ENCODE measurements at places on chromosomes 5 and 9. TPM values are rescaled to one million over a fixed set of nuclear protein-coding genes. Genes with fewer than 3 reads are reported as not detected.

The CCL21 gene
- total RNA-seq = not detected

The IL5 gene
- 2.1 TPM for total RNA-seq

The SCGB3A2 gene
- total RNA-seq = not detected

The CAMK2A gene
- not detected for total RNA-seq

The PCDHA9 gene
- not detected for total RNA-seq

The HAVCR2 gene
- total RNA-seq = 19.7 TPM

The RORB gene
- total RNA-seq = 0.14 TPM

The DMRT3 gene
- not detected for total RNA-seq

The LHX6 gene
- 0.29 TPM for total RNA-seq

The BARHL1 gene
- not detected for total RNA-seq

The PROB1 gene
- total RNA-seq = 3.1 TPM

The PHF24 gene
- 1.1 TPM for total RNA-seq

The IL4 gene
- total RNA-seq = 1.5 TPM

- DNase-seq = no peak
Observed at GRCh38 chr5:175290379-175290778, 153.6 kb downstream of the DRD1 start.

DNA sequence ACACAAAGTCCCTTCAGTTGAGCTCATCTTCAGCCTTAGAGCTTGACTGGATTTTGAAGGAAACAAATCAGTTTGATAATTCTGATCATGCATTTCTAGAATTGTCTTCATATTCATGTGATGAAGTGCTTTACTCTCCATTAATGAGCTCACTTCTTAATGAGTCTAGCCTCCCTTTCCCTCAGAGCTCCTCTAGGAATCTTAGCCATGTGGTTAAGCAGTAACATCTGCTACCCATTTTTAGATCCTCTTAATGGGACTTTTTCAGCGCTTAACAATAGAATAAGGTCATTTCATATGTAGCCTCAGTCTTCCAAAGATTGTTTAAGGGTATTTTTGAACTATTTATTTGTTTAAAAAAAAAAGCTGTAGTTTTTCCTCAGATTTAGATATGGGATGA lies 36.9 kb upstream of the LURAP1L start:
- no peak for DNase-seq

DNA sequence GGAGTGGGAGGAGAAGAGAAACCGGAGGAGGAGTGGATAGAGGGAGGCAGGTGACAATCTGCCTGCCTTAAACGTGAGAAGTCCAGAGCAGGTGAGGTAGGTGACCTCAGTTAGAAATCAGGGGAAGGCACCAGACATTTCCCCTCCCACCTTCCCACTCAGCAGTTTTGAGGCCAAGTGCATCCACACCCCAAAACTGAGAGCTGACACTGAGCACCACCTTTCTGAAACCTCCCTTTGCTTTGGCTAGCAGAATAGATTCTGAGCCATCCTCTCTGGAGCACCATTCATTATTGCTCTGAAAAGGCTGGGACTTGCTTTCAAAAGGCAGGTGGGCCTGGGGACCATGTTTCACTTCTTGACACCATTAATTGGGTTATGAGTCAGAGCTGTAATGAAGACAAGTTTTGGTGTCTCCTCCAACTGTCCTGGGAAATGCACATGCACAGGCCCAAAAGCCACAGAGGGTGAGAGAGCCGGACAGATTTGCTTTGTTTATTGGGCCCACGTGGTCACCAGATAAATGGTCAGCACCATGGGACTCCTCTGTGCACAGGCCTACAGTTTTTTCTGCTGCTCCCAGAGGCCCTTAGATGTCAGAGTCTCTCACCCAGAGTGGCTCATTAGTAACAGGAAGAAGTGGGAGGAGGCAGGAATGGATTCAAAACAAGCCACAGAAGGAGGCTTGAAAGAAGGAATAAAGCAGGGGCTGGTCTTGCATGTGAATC lies 314.7 kb downstream of the TLE1 start:
- no peak for DNase-seq

DNA sequence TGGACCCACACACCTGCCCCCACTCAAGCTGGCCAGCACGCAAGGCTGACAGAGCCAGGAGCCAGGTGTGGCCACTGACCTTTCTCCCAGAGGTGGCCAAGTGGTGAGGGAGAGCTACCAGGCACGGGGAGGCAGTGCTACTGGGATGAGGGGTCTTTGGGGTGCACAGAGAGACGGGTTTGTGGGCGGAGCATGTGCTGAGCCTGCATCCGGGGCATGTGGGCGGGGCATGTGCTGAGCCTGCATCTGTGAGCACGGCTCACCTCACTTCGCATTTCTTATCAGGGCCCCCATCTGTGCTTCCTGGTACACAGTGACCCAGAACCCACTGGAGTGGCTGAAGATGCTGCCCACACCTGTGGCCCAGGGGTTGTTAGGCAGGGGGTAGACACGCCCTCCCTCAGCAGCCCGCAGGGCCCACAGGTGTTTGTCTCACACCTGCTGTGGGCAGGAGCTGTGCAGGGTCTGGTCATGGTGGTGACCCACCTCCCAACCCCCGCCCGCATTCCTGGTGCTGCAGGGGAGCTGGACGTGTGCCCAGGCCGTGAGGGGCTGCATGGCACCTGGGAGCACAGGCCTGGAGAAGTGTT lies 21.5 kb downstream of the CCDC187 start:
- no peak for DNase-seq

DNA sequence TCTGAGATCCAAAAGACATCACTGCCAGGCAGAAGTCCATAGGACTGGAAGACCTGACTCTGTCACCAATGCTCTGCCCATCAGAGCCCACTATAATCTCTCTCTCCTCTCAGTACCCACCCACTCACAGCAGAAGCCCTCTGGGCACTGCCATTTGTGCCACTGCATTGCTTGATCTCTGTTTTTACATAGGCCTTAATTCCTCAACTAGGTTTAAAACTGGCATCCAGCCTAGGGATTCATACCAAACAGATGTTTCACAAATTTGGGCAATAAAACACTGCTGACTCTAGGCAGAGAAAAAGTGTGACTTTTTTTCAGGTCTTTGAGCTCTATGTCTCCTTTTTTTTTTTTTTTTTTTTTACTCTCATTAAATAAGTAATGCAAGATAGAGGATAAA lies 91.1 kb upstream of the RANBP3L start:
- no peak for DNase-seq

- no peak for DNase-seq
Observed at GRCh38 chr9:96858670-96859069, 4.4 kb upstream of the ZNF782 start.

DNA sequence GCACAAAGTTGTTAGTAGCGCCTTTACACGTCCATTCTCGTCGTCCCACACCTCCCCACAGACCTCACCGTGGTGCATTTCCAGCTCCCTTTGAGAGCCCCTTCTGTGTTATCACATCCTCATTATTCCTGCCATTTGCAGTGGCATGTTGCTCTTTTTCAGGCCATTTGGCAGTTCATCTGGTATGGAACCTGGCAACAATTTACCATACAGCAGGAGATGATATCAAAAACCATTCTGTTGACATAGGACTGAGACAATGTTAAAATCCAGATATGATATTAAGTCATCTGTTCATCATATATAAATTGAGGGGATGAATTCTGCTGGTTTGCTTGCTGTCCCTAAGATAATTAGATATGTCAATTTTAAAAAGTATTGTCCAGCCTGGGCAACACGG lies 83.0 kb downstream of the TMEM174 start:
- DNase-seq = no peak

GRCh38 chr5:96699186-96699820 lies 37.1 kb downstream of the CAST start:
- no peak for DNase-seq

DNA sequence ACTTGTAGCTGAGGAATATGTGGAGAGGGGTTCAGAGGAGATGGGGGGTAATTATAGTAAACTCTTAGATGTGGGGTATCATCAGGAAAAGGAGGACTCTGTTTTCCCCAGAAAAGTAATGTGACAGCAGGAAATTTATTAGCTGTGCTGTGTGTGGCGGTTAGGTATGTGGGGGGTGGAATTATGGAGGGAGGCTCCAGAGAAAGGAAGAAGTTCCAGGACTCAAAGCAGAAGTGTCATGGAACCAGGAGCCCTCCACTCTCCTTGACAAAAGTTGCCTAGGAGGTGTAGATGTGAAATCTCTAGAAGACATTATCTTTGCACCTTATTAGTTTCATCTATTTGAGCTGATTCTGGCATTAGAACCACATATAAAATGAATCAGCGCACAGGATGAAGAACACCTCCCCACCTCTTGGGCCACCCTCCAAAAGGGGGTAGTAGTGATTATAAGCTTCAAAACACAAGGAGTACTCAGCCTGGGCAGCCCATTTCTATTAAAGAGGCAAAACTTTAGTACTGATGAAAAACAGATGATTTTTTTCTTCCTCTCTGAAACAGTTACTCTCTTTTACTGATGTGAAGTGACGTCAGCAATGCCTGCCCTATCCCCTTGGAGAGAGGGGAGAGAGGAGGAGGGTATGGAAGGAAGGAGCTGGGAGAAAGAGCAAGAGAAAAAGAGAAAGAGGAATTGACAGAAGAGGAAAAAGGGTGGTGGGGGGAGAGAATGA lies 18.2 kb downstream of the NR2F1 start:
- DNase-seq = no peak

- DNase-seq = no peak
Observed at GRCh38 chr5:129631961-129632360, 115.9 kb upstream of the MINAR2 start.

- DNase-seq = no peak
Observed at GRCh38 chr5:67019065-67019845, 177.3 kb downstream of the CD180 start.

DNA sequence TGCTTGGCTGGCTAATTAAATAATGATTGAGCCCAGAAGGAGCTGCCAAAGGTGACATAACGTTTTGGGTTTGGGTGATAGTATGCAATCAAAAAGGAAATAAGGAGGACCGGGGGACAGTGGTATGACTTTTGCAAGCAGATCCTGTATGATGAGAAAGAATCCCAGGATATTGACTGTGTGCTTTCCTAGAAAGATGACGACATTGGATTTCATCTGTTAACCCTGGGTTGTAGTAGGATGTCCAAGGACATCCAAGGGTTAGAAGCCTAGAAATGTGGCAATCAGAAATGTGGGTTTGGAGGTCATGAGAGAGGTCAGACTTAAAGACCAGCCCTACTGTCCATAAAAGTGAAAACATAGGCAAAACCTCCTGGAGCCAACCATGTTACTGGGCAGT lies 50.3 kb upstream of the HMHB1 start:
- DNase-seq = no peak

- no peak for DNase-seq
Observed at GRCh38 chr5:155085282-155085989, 71.9 kb downstream of the KIF4B start.

- DNase-seq = no peak
Observed at GRCh38 chr5:137666901-137667300, 69.0 kb downstream of the KLHL3 start.

- DNase-seq = no peak
Observed at GRCh38 chr9:15612962-15613361, 60.1 kb downstream of the CCDC171 start.

DNA sequence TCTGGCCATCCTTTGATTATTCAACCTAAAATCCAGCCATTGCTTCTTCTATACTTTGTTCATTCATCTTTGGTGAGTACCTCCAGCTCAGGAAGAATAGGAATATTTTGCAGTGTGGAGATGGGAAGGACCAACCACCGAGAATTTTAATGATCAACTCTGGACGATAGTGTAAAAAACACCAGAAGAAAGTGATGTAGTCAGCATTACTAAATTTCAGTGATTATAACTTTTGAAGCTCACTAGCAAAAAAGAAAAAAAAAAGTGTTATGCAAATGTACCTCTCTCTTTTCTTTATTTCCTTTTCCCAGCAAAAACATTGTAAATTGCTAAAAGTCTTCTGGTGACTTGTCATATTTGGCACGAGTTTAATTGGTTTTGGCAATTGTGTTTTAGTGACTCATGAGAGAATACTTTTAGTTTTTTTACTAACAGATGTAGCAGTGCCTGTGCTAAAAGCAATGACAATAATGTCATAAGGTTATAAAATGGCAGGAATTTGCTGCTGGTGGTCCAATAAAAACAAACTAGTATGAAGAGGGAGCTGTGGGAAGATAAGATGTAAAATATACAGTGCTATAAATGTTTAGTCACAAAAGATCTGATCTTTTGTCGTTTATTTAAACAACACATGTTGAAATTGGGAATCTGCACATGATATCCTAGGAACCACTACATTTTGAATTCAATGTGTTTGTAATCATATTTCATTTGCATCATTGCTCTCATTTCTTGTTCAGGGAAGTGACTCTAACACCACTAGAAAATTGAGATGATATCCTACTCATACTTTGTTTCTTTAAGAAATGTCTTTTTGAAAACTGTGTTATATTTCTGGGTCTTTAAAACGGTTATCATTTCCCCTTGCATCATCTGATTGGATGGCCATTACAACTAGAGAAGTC lies 81.3 kb upstream of the ERCC6L2 start:
- no peak for DNase-seq

Data from activated T-cell treated with anti-CD3 and anti-CD28 coated beads, Interleukin-2, amount 50 U/mL, for 72 hours (primary cell).